Anterior cingulate cortex (tissue), 58 donors: ENCODE measurements at places on chromosomes 3 and 15.

DNA sequence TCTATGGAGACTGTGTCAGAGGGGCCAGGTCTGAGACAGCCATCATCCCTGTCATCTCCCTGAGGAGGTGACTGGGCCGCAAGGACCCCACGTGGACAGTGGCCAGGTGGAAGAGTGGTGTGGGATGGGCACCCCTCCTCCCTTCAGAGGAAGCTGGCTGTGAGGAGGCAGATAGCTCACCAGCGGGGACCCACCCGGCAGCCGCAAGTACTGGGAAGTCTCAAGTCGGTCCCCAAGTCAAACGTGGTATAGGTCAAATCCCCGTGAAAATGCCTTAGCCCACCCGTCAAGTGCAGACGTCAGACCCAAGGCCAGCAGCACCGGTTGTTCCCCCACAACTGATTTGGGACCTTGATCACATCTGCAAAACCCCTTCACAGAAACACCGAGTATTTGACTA, 12.3 kb upstream of the KLF13 start:
- DNase-seq: no peak

DNA sequence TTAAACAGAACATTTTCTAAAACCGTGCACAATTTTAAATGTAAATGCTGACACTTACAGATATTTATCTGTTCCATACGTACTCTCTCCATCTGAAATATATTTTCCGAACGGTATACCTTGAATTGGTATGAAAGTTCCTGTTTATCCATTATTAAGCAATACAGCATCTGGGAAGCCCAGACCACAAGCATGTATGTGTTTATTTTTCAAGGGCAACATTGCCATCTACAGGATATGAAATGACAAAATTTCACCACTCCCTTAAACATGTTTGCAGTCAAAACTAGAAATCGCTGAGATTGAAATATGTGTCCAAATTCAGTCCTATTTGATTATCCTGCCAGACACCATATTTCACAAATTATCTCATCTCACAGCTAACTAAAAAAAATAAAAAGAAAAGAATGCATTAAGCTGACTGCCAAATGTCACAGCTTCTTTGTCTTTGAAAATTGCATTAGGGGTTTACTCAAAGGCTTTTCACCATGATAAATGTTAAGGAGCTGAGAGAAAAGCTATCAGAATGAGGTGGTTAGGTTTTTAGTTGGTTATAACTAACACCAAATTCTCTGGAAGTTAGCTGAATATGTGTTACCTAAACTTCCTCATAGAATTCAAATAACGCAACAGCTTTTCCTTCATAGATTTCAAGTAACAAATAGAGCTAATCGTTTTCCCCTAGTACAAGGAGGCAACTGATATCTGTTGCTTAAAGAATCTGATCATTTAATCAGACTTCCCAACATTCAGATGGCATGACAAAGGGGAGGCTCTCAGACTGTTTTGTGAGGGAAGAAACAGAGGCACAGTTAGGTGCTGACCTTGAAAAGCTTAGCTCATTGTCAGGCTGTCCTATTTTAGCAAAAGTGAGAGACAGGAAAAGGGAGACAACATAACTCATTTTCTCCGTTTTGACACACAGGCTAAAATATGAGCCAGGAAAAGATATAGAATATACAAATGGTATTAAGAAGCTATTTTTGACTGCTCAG, 533.1 kb downstream of the TBL1XR1 start:
- no peak for DNase-seq

GRCh38 chr3:23712656-23713559, 92.8 kb upstream of the UBE2E1 start:
- DNase-seq: peak; percentile 12

DNA sequence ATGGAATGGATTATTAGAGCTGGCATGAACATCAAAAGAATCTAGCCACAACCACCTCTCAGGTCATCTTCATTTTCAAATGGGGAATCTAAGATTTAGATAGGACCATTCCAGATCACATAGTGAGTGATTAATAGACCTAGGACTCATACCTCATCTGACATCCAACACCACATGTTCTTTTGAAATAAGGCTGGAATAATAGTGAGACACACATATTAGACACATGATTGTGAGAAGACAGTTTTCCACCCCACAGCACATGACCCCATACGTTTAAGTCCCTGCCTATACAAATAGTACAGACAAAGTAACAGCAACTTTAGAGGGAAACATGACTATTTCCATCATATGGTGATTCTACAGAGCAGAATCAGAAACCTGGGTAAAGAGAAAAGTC, 344.7 kb upstream of the TPRG1 start:
- DNase-seq: no peak

DNA sequence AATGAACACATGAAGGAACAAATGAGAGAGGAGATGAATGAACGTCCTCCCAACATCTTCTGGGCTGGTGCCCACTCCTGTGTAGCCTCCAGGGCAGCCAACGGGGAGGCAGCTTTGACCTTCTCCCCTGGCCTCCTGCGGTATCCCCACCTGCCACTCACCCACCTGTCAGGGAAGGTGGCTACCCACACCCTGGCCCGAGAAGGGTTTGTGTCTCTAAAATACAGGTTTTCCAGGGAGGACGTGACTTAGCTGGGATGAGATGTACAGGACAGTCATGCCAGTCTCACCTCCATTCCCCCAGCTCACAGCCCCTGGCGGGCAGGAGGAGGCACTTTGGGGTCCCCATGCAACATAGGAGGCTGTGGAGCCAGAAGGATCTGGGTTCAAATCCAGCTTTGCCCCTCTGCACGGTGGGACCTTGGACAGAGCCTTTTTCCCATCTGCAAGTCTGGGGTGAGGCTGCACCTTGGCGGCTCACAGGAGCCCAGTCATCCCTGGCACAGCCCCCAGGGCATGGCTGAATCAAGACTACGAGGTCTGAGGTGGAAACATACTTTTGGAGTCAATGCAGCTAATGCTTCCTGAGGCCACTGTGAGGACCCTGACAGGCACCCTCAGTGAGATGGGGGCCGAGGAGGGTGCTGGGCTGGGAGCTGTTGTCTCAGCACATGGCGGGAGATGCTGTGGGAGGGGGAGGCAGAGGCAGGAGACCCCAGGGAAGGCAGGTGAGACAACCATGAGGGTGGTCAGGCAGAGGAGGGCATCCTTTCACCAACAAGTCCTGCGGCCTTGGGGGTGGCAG, 11.1 kb upstream of the PLXND1 start:
- DNase-seq: no peak

DNA sequence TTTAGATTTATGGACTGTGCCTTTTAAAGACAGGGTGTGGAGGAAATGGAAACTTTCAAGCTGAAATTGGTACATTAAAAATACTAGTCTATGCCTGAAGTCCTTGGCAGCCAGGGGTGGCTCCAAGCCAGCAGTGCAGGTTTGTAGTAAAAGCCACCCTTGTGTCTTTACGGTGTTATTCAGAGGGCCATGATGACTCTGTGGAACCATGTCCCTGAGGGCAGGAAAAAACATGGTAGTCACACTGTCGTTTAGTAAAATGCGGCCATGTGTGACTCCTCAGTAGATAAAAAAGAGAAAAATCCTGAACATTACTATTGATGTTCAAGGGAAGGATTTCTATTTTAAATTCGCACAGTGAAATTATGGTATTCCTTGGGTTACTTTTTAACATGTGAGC, 2.7 kb downstream of the FAN1 start:
- DNase-seq: no peak

DNA sequence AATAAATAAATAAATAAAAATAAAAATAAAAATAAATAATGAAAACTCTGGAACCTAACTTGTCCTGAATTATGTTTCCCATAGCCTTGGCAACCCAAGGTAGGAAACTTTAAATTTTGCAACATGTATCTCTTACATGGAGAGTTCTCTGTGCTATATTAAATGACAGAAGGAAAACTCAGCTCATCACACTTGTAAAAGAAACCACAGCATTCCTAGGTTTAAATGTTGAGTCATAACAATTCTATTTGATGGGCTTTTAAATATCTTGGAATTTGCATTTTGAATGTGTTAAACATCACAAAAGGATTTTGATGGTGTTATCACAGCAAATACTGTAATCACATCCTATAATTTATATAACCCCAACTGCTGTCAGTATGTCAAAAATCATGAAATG, 144.2 kb downstream of the LRTM1 start:
- no peak for DNase-seq

DNA sequence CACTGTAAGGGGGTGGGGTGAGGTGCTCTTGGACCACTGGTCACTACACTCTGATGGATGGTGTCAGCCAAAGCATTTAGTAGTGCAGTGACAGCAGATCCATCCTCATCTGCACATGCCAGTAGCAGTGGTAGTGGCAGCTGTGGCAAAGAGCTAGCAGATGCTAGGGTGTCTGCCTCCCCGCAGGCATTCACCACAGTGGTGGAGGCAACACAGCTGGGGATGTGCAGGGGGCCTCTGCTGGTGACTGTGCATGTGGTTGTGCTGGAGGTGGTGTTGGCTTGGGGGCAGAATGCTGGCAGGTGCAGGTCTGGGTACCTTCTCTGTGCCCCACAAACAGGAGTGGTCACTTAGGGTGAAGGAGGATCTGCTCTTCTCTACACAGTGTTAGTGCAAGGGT, 19.4 kb upstream of the DCUN1D1 start:
- no peak for DNase-seq

DNA sequence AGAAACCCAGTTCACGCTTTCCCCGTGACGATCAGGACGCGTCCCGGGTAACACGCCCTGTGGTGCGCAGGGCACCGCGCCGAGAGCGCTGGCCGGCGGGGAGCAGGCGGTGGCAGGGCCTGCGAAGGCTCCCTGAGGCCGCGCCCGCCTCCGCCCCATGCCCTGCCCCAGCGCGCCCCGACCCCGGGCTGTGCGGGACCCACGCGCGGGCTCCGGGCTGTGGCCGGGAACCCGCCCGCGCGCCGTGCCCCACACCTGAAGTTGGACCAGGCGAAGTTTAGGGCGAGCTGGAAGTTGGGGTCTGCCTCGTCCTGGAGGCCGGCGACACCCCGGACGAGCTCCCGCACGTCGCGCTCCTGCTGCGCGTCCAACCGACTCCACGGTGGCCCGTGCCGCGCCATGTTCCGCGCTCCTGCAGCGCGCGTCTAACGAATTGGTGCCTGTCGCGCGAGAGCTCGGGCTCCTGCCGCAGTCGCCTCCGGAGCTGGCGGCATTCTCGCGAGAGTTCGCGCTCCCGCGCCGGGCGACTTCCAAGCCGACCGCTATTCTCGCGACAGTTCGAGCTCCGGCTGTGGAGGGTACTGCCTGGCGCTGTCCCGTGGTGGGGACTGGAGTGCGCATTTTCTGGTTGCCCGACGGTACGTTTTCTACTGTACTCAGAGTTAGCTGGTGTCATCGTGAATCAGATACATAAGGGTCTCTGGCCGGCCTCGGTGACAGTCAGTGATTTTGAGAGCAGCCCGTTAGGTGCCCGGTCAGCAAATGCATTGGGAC, at the start of gene TUBGCP5:
TUBGCP5 (minus strand) TSS at position 427 of the 774 bp plus-strand sequence; CDS start at position 401, 26 bp downstream.
- peak; percentile 90 for DNase-seq

DNA sequence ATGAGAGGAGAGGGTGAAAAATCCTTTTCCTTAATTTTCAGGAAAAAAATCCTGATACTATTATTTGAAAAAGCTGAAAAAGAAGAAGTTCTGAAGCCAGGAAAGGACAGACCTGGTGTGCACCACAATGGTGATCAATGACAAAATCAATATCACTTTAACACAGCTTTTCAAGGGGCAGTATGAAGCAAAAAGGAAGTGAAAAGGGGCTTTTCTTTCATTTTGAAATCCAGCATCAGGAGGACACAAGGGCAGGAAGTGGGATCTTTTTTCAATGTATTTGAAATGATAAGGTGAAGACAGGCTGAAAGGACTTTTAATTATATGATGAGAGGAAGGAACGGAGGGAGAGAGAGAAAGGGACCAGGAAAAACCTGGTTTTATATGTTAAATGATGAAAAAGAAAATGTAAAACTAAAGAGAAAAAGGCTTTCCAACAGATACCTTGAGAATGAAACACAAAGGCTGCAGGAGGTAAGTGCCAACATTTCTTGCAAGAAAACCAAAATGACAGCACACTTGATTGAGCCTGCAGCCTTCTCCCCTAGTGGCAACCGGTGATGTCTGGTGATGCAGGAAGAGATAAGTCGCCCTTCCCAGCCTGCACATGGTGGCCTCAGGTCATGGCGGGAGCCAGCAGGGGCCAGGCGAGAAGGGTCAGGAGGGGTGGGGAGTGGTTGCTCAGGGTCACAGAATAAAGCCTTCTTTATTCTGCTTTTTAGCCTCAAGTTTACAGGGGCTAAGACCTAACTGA, 236.7 kb upstream of the WNT5A start:
- DNase-seq: no peak

DNA sequence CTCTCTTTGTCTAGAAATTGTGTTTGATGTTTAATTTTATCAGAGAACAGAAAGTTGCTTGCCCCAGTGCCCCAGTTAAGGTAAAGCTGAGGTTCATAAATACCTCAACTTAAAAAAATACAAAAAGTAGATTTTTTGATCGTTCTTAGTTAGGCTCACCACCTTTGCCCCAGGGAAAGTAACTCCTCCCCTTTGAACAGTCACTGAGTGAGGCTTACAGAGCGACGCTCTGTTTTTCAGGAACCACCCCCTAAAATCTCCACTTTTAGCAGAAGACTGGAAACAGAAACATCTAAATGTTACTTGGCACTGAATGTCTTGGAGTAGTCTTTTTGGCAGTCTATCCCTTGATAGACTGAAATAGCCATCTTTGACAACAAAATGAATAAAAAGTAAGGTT, 24.9 kb downstream of the BLM start:
- no peak for DNase-seq

DNA sequence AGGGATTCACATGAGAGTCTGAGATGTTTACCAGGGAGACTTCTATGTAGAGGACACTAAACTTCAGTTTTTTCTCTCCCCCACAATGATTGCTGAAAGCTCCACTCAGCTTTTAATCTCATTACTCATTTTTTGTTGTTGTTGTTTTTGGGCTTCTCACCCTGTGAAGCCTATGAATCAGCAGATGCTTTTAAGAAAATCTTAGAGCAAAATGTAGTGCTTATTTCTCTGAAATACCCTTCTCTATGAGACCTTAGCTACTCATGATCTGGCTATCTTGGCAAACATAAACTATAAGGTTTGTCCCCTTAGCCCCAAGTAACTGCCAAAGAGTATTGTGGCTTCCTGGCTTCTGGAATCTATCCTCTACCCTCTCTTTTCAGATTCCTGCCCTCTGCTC, 537.3 kb downstream of the OCA2 start:
- DNase-seq: no peak

GRCh38 chr3:123723522-123724168, 138.8 kb upstream of the HACD2 start:
- DNase-seq: peak; percentile 22

DNA sequence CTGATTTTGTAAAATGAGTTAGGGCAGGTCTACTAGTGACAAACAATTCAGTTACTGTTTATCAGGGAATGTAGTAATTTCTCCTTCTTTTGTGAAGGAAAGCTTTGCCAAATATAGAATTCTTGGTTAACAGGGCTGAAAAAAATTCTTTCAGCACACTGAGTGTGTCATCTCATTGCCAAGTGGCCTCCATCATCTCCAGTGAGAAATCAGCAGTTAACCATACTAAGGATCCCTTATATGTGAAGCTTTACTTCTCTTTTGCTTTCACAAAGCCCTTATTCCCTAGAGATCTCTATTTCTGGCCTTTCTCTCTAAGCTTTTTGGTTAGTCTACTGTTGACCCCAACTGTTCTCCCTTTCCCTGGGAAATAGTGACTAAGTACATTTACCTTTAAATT, 269.1 kb downstream of the SCAPER start:
- DNase-seq: no peak

- DNase-seq: no peak
Measured at GRCh38 chr15:52563501-52564060, 5.2 kb downstream of the ARPP19 start.
